AG04450 (cell line): ENCODE measurements at places on chromosomes 5 and 9. TPM values are rescaled to one million over a fixed set of nuclear protein-coding genes. Genes with fewer than 3 reads are reported as not detected.

Gene NR4A3
- polyA plus RNA-seq = 0.14 and 0.17 TPM in 2 replicates

Gene PCDHA7
- polyA plus RNA-seq = 0.09 and 0.14 TPM in 2 replicates

Gene ASPN
- 0.92 and 1.1 TPM in 2 replicates for polyA plus RNA-seq

Gene PGGT1B
- 4.1 and 4.3 TPM in 2 replicates for polyA plus RNA-seq

Gene SNX2
- 47.6 and 63.9 TPM in 2 replicates for polyA plus RNA-seq

Gene SPINK7
- not detected in 2 replicates for polyA plus RNA-seq

Gene TAF1L
- 0.01 TPM in 1 of 2 replicates, not detected in the other for polyA plus RNA-seq

Gene CDC37L1
- polyA plus RNA-seq = 9.7 and 13.4 TPM in 2 replicates

Gene SHOC1
- 0.07 and 0.15 TPM in 2 replicates for polyA plus RNA-seq

Gene ECM2
- 1.6 and 2.2 TPM in 2 replicates for polyA plus RNA-seq

DNA sequence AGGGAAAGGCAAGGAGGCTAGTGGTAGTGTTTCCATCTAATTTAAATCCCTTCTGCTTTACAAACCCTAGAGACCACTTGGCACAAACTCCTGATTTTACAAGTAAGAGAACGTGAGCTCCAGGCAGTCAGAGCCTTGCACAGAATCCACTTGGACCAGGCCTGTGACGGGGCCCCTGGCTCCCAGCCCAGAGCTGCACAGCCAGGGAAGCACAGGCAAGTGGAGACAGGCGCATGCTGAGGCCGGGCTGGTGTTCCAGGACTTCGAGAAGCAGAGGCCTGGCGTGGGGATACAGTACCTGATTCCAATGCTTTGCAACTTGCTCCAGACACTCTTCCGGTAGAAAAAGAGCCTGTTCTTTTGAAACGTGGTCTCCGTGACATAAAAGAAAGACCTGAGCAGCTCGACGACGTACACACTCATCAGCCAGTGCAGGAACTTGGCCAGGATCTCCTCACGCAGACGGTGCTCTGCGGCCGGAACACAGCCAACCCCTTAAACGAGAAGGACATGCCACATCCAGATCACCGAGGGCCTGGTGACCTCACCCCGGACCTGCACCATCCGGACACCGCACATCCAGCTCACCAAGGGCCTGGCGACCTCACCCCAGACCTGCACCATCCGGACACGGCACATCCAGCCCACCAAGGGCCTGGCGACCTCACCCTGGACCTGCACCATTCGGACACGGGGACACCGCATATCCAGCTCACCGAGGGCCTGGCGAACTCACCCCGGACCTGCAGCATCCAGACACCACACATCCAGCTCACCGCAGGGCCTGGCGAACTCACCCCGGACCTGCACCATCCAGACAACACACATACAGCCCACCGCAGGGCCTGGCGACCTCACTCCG lies 12.5 kb downstream of the TERT start:
- no peak for DNase-seq

GRCh38 chr5:68214482-68215207 lies 911 bp upstream of the PIK3R1 start:
- no peak for DNase-seq

- no peak for DNase-seq
Measured at GRCh38 chr5:163460562-163461171, at the start of gene HMMR. HMMR (plus strand) TSS chr5:163460632; CDS start chr5:163460693, 61 bp downstream.

DNA sequence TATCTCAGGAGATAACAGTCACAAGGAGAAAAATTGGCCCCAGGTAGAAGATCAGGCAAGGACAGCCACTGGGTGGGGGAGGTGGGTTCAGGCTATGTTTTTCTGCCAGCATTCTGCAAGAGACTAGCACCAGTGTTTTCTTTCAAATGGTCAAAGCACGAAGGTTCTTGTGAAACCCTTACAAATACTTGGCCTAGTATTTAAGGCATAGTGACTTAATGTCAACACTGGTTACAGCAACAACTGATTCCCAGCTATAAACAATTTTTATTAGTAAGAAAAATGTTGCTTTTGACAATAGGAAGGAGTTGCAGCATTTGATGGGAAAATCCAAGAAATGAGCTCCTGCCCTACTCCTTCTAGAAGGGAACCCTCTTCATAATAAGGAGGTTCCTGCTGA lies 349.6 kb downstream of the SLIT3 start:
- DNase-seq = no peak

- no peak for DNase-seq
Measured at GRCh38 chr5:132655821-132656773, 1.9 kb upstream of the IL13 start.

- DNase-seq = no peak
Measured at GRCh38 chr9:94874316-94874715, 147.8 kb downstream of the AOPEP start.

- no peak for DNase-seq
Measured at GRCh38 chr9:133882849-133883755, 109.0 kb downstream of the VAV2 start.

DNA sequence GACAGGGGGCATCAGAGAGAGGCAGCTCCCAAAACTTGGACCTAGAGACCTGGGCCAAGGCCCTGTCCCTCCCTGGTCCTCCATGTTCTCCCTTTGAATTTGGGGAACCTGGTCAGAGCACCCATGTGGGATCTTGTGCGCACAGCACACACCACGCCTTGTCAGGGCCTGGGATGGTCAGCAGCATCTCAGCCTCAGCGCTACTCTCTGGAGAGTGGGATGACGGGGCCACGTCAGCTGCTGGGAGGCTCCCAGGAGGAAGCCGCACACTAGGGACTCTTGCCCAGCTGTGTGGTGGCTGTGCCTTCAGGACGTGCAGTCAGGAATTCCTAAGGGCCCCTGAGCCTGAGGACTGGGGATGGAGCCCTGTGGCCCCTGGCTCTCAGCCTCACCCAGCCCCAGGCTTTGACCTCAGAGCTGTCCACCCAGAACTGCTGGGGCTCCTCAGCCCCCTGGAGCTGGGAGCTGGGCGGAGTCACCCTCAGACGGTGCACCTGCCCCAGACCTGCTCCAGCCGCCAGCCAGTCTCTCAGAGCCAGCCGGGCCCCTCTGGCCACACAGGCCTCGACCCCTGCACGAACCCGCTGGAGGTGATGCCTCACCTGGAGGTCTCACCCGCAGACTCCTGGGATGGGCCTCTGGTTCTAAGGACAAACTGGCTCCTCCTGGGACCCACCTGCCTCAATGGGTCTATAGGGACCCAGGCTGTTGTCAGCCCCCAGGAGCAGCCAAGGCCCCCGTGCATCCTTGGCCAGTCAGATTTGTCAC lies 38.3 kb upstream of the EGFL7 start:
- DNase-seq = no peak

DNA sequence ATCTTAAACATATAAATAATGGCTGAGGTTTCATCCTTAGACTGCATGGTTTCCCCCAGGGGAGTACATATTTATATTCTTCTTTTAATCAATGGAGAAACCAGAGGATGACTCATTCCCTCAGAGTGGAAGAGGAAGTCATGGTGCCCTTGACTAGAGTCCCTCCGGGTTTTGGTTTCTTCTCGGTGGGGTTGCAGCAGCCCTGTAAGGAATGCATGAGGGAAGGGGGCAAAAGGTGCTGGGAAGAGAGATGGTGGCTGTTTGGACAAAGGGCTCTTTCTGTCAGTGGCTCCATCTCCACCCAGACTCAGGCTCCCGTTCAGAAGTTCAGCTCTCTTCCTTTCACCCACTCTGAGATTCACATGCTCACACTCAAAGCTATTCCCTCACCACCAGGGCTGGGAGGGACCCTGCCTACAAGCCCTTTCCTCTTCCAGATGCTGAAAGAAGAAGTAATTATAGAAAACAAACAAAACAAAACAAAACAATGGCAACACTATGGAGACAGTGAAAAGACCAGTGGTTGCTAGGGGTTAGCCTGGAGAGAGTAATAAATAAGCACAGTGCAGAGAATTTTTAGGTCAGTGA lies 129.8 kb upstream of the IL12B start:
- no peak for DNase-seq

DNA sequence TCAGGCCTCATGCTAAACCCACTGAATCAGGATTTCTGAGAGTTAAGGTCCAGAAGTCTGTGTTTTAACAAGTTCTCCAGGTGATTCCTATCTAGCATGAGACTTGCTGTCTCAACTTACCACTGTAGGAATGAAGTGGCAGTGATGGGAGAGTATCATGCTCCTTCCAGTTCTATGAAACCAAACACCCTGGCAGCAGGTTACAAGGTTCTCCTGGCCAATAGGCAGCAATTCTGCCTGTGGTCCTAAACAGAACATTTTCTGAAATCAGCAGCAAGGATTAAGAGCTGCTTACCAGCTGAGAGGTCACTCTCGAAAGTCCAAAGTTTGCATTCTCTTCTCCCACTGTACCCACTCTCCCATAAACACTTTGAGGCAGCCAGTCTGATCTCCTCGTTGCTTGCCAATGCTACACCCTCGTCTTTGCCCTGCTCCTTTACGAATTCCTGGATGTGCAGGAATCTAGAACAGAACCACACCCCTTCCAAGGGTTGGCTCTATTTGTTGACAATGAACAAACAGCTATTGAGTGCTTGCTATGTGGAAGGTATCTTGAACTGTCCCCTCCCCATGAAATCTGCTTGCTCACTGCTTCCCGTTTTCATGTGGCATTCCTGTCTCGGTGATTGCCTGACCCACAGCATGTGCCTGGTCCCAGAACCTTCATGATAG lies 100.5 kb downstream of the TMEM174 start:
- DNase-seq = no peak

DNA sequence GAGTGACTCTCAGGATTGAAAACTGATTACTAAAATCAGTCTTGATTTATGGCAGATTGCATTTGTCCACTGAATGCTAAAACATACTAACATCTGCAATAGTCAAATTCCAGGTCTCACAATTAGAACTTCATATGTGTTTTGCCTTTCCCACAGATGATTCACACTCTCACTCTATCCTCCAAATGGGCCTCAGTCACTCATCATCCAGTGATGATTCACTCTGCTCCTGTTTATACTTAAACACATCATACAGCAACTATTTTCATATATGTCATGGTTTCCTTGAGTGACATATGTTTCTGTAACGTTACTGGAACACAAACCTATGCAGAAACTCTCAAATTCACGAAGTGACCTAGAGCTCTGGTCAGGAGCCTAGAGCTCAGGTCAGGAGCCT lies 512.9 kb downstream of the HINT1 start:
- DNase-seq = no peak

- DNase-seq = no peak
Measured at GRCh38 chr5:141512390-141512910, 23.6 kb downstream of the PCDHGC5 start.

DNA sequence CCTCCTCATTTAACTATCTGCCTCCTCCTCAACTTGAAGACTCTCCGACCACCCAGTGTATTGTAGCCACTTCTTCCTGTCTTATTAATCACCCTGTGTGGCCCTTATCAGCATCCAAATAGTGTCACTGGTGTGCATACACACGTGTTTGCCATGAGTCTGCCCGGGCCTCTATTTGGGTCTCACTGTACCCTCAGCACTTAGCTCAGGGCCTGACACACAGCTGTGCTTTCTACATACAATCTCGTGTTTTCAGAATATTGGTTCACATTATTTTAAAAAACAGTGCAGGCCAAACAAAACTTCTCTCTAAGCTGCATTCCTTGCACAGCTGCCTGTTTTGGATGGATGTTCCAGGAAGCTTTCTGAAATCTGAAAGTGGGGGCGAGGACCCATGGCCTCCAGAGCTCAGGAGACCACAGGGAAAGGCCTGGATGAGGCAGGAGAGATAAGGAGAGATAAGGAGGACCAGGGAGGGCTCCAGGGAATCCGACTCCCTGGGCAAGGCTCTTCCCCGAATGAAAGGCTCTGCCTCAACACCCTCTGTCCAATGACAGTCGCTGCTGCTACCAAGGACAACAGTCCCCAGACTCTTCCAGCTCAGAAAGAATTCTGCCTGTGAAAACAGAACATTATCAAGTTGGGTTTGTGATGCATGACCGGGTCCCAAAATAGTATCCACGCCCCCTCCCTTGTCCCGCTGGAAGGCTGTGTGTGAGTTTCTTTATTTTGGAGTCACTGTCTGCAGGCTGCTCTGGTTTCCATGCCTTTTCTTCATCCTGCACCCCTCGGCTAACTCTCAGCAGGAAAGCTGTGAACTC lies 255.6 kb downstream of the NSG2 start:
- DNase-seq = no peak

GRCh38 chr5:34538026-34538672 lies 118.0 kb upstream of the RAI14 start:
- no peak for DNase-seq

- no peak for DNase-seq
Measured at GRCh38 chr9:14480526-14480925, 166.6 kb upstream of the NFIB start.
